ENCODE measurements at places on chromosomes 3 and 15. TPM values are rescaled to one million over a fixed set of nuclear protein-coding genes. Genes with fewer than 3 reads are reported as not detected.
A peak's percentile ranks its signal among the peaks of the same experiment; 100 is the strongest.

TTC23 gene
- total RNA-seq: 10.1 TPM

TRIM42 gene
- not detected for total RNA-seq

P4HTM gene
- total RNA-seq: 27.6 TPM

DNA sequence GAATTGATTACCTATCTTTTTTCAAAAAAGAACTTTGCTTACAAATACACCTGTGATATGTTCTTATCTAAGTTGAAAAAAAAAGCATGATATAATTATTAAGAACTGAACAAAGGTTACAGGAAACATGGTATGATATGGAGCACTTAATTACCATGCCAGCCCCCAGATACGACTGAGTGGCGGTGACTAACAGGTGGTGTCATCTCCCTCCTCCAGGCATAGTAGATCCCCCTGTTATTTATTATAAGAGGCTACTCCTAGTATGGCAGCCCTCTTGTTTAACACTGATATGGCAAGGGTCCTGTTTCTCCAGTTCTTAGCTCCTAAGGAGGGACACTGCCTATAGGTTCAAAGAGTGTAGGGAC, 31.0 kb upstream of the TM4SF4 start:
- DNase-seq: no peak

DNA sequence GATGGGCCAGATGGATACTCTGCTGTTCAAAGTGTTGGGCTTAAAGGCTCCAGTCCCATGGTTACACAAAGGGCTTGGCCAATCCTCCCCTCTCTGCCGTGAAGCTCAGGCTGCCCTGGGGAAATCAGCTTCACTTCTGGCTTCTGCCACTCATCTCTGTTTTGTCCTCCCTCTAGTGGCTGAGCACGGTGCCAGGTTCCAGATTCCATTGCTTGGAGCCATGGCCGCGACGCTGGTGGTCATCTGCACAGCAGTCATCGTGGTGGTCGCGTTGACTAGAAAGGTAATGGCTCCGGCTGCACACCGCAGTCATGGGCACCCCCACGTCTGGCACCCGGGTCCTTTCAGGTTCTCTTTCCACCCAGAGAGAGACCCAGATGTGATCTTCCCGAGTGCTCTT, 5.6 kb downstream of the TIGIT start:
- no peak for DNase-seq

- DNase-seq: no peak
Measured at GRCh38 chr3:112640930-112641801, at the start of gene CCDC80. Gene CCDC80 (minus strand): TSS chr3:112641143. CDS start chr3:112639905, 1,238 bp downstream.

GRCh38 chr3:123046262-123047061, 18.9 kb upstream of the SEMA5B start:
- no peak for DNase-seq

DNA sequence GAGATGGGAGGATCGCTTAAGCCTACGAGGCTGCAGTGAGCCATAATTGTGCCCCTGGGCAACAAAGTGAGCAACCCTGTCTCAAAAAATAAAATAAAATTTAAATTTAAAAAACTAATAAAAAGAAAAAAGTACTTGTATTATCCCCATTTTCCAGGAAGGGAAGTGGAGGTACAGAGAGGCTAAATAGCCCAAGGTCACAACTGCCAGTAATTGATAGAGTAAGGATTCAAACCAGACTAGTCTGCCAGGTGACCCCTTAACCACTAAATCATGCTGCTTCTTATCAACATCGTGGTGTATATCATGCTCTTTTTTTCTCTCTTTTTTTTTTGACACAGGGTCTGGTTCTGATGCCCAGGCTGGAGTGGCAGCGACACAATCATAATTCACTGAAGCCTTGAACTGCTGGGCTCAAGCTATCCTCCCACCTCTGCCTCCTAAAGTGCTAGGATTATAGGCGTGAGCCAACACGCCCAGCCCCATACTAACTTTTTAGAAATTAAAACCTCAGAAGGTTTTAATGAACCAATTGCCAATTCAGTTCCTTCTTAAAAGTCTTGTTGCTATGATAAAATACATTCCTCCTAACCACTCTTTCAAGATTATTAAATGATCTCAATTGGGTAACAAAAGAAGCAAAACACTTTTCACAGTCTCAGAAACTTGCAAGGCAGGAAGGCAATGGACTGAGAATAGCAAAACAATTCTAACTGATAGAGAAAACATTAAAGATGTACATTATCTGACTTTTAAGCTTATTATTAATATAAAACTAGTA, 30.5 kb downstream of the HERC1 start:
- DNase-seq: no peak

GRCh38 chr3:134374791-134375581, 739 bp upstream of the AMOTL2 start:
- DNase-seq: peak; percentile 80

DNA sequence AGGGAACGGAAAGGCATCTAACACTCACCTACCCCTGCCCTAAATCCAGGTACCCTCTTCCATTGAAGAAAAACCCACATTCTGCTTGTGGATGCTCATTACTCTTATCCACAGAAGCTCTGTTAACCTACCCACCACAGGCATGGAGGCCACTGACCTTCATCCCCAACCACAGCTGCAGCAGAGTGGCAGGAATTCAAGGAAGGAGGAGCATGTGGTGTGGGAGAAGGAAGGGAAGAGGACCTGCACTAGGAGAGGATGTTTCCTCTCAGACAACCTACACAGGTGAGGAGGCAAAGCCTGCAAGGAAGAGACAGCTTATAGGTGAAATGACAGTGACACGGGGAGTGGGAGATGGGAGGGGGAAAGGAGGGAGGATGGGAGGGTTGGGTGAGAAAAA, 192.5 kb upstream of the TSC22D2 start:
- no peak for DNase-seq

GRCh38 chr15:98817745-98818144, 169.4 kb downstream of the IGF1R start:
- no peak for DNase-seq

- no peak for DNase-seq
Measured at GRCh38 chr3:188417271-188417696, 263.3 kb downstream of the LPP start.

GRCh38 chr3:10419637-10420232, 85.7 kb downstream of the ATP2B2 start:
- no peak for DNase-seq

DNA sequence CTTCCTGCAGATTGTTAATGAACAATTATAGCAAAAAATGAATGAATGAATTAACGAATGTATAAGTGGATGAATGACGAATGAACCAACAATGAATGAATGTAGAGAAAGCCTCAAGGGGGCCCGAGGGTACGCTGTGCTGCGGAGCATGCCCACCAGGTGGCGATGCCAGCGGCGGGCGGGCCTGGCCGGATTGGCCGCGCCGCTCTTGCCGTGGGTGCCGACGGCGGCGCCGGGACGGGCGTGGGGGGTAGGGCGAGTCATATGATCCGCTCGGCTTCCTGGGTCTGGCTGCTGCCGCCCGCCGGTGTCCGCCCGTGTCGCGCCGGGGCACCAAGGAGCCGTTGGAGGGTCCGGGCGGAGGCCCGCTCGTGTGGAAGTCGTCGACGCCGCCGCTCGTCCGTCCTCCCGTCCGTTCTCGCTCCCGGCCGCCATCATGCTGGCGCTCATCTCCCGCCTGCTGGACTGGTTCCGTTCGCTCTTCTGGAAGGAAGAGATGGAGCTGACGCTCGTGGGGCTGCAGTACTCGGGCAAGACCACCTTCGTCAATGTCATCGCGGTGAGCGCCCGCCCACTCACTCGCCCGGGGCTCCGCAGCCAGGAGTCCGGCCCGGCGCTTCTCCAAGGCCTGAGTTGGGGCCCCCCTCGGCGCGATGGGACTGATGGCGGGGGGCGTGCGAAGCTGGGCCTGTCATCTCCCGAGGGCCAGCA, at the start of gene ARL8B:
TSS of gene ARL8B (plus strand) at position 263 of the 711 bp plus-strand sequence. CDS start at position 437, 174 bp downstream.
- DNase-seq: peak; percentile 95

Measured in left ventricle myocardium superior (tissue), 1 donor.